ENCODE measurements at places on chromosomes 7 and 10.

DNA sequence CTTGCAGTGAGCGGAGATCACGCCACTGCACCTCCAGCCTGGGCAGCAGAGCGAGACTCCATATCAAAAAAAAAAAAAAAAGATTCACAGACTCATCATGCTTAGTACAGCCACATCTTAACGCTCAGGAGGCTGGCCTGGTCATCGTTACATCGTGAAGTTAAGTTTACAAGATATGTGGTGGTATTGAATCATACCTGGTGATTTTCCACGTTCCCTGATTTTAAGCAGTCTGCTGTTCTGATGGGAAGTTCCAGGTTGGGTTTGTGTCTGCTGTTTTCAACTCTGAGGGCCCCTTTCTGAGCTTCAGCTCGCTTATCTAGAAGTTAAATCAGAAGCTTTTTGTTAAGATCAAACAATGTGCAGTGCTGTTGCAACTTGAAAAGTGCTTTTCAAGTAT lies 6.9 kb downstream of the PPP2R2D start:
- no peak for DNase-seq

DNA sequence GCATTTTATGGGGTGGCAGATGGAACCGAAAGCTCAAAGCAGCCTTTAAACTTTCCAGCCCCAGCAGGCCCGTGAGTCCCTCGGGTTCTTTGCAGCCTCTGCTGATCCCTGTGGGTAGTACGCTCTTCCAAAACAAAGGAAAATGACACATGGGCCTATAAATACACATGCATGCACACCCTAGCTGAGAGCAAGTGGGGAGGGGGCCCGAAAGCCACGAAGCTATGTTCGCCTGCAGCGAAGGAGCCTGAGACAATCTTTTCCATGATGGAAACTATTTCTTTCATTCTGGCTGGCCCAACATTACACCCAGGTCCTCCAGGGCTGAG lies 32.2 kb downstream of the CALML5 start:
- no peak for DNase-seq

GRCh38 chr10:125534515-125534914 lies 148.4 kb downstream of the TEX36 start:
- no peak for DNase-seq

- no peak for DNase-seq
Measured at GRCh38 chr7:158655931-158656441, 48.6 kb downstream of the NCAPG2 start.

GRCh38 chr7:158264881-158265742 lies 322.5 kb downstream of the PTPRN2 start:
- no peak for DNase-seq

DNA sequence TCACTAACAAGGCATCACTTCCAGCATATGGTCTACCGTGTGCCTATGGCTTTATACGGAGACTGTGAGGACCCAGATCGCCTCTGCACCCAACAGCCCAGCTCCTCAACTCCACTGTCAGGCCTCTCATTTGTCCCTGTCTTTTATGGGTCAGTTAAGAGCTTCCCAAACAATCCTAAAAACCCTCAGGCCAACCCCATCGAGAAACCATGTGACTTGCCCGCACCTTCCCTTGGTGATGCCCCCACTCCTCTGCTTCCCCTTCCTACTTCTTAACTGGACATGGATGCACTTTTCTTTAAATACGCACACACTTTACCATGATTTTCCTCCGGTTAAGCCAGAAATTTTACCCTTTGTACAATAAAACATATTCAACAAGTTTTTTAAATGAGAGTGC lies 46.8 kb downstream of the BAIAP2L1 start:
- no peak for DNase-seq

DNA sequence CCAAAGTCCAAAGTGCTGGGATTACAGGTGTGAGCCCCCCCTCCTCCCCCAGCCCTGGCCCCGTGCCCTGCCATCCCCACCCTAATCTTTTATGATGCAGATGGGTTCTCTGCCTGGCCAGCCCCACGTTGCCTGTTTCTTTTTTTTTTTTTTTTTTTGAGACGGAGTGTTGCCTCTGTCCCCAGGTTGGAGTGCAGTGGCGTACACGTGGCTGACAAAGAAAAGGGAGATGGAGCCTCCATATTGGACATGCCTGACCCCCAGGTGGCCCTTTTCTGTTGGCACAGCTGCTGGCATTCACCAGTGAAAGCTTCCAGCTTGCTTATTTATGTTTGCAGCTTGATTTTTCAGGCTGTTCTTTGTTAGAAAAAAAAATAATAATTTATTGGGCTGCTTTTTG lies 235.3 kb downstream of the CCDC3 start:
- no peak for DNase-seq

GRCh38 chr10:95881316-95881715 lies 26.5 kb upstream of the CC2D2B start:
- no peak for DNase-seq

- no peak for DNase-seq
Measured at GRCh38 chr10:43880160-43880559, 231.5 kb upstream of the ZNF32 start.

DNA sequence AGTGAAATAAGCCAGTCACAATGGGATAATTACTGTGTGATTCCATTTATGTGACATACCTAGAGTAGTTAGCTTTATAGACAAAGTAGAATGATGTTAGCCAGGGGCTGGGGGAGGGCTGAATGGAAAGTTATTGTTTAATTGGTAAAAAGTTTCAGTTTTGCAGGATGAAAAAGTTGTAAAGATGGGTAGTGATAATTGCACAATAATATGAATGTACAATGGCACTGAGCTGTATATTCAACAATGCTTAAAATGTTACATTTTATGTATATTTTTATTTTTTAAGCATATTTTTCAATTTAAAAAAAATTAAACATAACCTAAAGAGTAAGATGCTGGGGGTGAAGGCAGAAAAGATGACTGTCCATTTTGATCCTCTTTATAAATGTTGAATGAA lies 216.1 kb upstream of the KAT6B start:
- no peak for DNase-seq

GRCh38 chr10:20986049-20986448 lies 88.9 kb upstream of the NEBL start:
- DNase-seq = no peak

- DNase-seq = no peak
Measured at GRCh38 chr10:100382553-100382952, 35.5 kb downstream of the SCD start.

GRCh38 chr10:95896071-95896850 lies 11.5 kb upstream of the CC2D2B start:
- no peak for DNase-seq

DNA sequence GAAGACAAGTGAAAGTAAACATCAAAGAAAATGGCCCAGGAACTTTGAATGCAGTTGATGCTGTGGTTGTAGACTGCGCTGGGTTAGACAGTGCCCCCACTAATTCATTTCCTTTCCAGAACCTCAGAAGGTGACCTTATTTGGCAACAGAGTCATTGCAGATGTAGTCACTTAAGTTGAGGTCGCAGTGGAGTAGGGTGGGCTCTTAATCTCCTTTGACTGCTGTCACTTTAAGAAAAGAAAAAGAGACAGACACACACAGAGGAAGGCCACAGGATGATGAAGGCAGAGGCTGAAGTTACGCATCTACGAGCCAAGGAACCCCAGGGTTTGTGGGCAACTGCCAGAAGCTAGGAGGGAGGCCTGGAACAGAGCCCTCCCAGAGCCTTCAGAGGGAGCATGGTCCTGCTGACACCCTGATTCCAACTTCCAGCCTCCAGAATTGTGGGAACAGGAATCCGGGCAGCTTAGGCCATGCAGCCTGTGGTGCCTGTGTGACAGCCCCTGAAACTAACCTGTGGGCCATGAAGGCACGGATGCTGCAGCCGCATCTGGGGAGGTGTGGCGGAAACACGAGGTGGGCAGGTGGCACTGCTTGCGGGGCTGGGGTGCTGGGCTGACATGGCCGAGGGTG lies 107.6 kb downstream of the PRKAG2 start:
- no peak for DNase-seq

- DNase-seq = no peak
Measured at GRCh38 chr10:118844731-118845521, 90.2 kb upstream of the CACUL1 start.

DNA sequence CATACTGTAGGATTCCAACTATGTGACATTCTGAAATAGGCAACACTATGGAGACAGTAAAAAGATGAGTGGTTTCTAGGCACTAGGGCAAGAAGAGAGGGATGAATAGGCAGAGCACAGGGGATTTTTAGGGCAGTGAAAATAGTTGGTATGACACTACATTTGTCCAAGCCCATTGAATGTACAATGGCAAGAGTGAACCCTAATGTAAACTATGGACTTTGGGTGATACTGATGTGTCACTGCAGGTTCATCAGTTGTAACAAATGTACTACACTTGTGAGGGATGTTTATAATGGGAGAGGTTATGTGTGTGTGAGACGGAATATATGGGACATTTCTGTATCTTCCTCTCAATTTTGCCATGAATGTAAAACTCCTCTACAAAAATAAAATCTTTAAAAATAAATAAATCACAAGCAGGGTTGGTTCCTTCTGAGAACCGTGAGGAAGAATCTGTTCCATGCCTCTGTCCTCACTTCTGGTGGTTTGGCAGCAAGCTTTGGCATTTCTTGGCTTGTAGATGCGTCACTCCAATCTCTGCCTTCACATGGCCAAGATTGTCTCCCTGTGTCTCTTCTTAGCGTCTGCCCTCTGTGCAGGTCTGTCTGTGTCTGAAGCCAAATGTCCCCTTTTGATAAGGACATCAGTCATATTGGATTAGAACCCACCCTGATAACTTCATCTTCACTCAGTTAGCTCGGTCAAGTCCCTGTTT lies 83.1 kb upstream of the AGBL3 start:
- DNase-seq = no peak

DNA sequence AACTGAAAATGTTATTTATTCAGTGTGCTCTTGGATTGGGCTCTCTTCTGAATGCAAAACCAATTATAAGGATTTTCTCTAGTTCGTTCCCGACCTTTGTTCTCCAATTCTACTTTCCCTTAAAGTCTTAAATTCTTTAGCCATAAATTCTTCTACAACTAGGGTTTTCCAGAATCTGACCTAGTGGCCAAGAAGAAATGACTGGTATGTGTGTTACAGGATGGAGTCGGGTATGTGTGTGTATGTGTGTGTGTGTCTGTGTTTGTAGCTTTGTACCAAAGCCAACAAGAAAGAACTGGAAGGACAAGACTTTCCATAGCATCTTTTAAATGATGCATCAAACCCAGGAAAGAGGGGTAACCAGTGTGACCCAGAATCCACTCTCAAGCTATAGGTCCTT lies 25.8 kb upstream of the LEP start:
- no peak for DNase-seq

GRCh38 chr7:29424984-29425309 lies 138.7 kb upstream of the PRR15 start:
- DNase-seq = no peak

GRCh38 chr10:127314797-127315196 lies 118.4 kb upstream of the INSYN2A start:
- no peak for DNase-seq

DNA sequence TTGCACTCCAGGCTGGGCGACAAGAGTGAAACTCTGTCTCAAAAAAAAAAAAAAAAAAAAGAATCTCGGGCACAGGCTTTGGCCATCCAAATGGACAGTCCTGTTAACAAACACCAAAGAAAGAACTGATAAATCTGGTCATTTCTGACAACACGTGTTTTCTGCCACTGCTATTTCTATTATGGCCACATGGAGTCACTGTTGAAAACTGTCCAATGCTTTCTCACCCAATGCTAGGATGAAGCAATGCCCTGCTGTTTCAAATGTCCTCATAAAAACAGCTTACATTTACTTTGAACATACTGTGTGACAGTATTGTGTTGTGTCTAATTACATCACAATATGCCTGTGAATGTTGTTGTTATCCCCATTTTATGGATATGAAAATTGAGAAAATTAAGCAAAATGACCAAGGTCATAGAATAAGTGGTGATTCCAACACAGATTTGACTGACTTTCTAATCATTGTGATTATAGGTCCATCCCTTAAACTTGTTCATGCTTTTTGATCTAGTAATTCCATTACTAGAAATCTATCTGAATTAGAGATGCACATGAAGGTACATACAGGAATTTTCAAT lies 19.9 kb upstream of the MAP3K8 start:
- no peak for DNase-seq

DNA sequence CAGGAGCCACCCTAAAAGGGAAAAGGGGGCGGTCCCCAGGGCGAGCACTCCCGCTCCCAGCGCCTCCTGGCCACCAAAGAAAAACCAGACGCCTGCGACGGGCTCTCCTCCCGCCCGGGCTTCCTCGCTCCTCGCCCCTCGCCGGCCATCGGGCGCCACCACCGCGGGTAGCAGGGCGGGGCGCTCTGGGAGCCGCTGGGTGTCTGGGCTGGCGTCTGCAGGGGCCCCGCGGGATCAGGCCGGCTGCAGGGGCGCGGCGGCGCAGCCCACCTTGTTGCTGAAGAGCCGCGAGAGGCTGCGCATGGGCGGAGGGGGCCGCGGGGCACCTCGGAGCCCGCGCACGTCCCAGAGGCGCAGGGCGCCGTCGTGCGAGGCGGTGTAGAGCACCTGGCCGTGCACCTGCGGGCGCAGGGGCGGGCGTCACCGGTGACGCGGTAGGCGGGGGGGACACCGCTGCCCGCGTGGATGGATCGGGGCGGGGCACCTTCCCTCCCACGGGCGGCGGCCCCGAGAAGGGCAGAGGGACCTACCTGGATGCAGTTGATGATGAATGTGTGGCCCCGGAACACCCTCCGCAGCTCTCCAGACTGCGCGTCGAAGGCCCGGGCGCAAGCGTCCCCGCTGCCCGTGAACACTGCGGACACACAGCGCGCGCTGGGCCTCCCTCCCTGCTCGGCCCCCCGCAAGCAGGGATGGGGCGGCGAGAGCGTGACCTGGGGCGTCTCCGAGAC lies 28.3 kb downstream of the WDR86 start:
- DNase-seq = no peak

GRCh38 chr7:30252885-30253795 lies 31.3 kb upstream of the ZNRF2 start:
- DNase-seq = peak; percentile 31

GRCh38 chr7:5532536-5533335 lies 109.1 kb upstream of the TNRC18 start:
- peak; percentile 30 for DNase-seq

DNA sequence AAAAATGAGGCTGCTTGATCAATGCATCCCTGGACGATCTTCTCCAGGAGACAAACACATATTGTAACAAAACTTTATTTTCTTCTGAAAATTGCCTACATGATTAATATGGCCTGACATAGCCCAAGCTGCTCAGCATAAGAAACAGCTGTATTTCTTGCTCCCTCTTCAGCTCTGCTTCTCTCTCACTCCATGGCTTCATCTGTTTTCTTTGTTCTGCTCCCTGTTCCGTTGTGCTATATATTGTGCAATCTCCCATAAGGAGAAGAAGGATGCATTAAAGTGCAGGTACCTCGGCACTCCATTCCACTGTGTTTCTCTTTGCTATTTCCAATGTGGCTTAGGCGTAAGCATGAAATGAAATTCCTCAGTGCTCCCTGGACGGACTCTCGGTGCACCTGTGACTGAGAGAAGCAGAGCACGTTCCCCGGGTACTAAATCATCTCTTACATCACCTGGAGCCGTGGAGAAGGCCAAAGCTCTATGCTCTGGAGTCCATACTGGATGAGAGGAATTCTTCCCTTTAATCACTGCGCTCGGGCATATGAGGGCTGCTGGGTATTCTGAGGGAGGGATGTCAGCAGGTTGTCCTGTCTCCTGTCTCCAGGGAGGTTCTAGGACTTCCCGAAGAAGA lies 254.3 kb downstream of the GALNT17 start:
- DNase-seq = no peak

- no peak for DNase-seq
Measured at GRCh38 chr10:78655979-78656378, 412.8 kb upstream of the ZMIZ1 start.

All from head of caudate nucleus (tissue), 42 donors.